A172 (cell line): ENCODE measurements at places on chromosomes 3 and 15. TPM values are rescaled to one million over a fixed set of nuclear protein-coding genes. Genes with fewer than 3 reads are reported as not detected.

FBXO40 gene
- 0.09 TPM in 1 of 2 replicates, not detected in the other for total RNA-seq

CCR1 gene
- not detected in 2 replicates for total RNA-seq

CIB2 gene
- 10.7 and 14.4 TPM in 2 replicates for total RNA-seq

PIGX gene
- 66.8 and 70.2 TPM in 2 replicates for total RNA-seq

SUSD5 gene
- 11.6 and 12.8 TPM in 2 replicates for total RNA-seq

PIERCE2 gene
- 1.0 and 10.1 TPM in 2 replicates for total RNA-seq

CPN2 gene
- 0.10 TPM in 1 of 2 replicates, not detected in the other for total RNA-seq

ATP2B2 gene
- 0.12 and 0.50 TPM in 2 replicates for total RNA-seq

CTXN2 gene
- 0.05 TPM in 1 of 2 replicates, not detected in the other for total RNA-seq
